ENCODE measurements at places on chromosomes 2 and 18.

GRCh38 chr2:50051374-50051773 lies 897.1 kb upstream of the FSHR start:
- DNase-seq: no peak

DNA sequence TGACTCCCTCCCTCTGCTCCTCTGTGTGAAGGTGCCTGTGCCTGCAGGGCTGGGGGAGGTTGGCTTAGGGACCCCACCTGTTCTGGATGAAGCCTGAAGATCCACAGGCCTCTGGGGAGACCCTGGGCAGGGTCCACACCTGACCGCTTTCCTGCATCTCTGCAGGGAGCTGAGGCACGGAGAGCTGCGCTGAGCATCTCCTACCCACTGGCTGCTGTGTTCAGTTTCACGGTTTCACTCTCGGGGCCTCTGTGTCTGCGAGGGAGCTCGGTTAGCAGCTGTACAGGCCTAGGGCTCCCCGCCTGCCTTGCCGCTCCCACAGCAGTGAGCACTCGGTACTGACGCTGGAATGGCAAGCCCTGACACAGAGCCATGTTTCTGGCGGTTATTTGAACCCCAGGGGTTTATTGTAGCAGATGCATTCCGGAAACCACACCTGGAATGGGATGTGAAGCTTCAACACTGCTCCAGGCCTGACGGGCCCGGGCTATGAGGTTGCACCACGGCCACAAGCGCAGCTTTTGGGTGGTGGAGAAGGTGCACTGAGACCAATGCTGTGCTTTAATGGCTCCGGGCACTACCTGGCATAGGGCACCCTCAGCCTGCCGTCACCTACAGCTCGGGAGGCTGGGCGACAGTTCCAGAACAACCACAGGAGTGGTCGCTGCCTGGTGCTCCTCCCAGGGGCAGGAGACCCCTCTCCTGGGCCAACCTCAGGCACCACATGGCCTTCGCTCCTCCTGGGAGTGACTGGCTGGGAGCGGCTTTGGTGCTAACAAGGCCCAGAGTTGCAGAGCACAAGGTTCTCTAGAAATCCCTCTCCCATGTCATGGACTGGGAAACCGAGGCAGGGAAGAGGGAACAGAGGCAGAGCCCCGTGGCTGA lies 257.9 kb downstream of the NDUFA10 start:
- no peak for DNase-seq

DNA sequence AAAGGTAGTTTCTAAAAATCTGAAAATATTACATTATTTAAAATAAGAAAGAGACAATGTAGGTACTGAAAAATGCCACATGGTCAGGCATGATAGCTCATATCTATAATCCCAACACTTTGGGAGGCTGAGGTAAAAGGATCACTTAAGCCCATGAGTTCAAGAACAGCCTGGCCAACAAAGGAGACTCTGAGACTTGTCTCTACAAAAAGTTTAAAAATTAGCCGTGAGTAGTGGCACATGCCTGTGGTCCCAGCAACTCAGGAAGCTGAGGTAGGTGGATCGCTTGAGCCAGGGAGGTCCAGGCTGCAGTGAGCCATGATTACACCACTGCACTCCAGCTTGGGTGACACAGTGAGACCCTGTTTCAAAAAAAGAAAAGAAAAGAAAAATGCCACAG lies 21.8 kb downstream of the ATAD2B start:
- no peak for DNase-seq

DNA sequence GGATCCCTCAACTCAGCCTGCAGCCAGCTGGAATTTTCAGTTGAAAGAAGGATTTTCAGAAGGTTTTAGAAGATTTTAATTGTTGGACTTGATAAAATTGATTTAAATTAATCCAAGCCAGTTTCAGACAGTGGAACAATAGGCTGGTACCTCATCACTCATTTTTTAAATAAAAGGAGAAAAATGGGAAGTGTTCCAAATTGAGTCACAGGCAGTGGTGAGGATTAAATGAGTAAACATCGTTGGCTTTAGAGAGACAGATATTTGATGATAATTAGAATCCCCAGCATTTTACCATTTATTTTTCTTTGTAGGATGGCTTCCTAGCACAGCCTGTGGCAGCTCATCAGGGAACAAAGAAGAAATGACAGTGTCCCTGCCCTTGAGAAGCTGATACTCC lies 7.4 kb downstream of the CXCR4 start:
- DNase-seq: no peak

- DNase-seq: no peak
These were observed 308.1 kb upstream of the CYRIA start for GRCh38 chr2:16973586-16974286.

DNA sequence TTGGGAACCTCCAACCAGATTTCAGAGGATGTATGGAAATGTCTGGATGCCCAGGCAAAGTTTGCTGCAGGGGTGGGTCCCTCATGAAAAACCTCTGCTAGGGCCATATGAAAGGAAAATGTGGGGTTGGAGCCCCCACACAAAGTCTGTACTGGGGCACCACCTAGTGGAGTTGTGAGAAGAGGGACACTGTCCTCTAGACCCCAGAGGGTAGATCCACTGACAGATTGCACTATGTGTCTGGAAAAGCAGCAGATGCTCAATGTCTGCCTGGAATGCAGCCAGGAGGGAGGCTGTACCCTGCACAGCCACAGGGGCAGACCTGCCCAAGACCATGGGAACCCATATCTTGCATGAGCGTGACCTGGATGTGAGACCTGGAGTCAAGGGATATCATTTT lies 573.7 kb upstream of the NXPH2 start:
- no peak for DNase-seq

Measured in activated T-cell treated with anti-CD3 and anti-CD28 coated beads for 1 hour (primary cell).